Activated naive CD8-positive, alpha-beta T cell treated with anti-CD3 and anti-CD28 coated beads, Interleukin-2, amount 10 ng/mL, durations not matched to agents 7 days and 5 days (primary cell): ENCODE measurements at places on chromosomes 2 and 18. TPM values are rescaled to one million over a fixed set of nuclear protein-coding genes. Genes with fewer than 3 reads are reported as not detected.

The PLEK gene
- 28.8 TPM for total RNA-seq

The RHOB gene
- 12.7 TPM for total RNA-seq

The AQP4 gene
- not detected for total RNA-seq

The RAB6C gene
- total RNA-seq = not detected

The CAPG gene
- total RNA-seq = 279 TPM

The CHRND gene
- total RNA-seq = not detected

DNA sequence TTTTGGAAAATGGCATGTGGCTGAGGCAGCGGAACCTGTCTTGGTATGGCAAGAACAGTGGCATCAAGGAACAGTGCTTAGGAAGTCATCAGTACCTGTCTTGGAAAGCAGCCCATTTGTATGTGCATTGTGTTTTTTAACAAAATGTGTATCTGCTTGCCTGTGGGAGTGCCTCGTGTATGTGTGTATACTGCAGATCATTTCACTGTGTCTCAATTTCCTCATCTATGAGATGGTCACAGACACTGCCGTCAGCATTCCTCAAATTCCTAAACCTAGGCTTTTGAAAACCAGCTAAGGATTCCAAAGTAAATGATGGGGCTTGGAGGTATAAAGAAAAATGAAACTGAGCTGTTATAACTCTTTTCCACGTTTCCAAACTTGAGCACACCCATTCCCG, 441.3 kb downstream of the RND3 start:
- no peak for DNase-seq

DNA sequence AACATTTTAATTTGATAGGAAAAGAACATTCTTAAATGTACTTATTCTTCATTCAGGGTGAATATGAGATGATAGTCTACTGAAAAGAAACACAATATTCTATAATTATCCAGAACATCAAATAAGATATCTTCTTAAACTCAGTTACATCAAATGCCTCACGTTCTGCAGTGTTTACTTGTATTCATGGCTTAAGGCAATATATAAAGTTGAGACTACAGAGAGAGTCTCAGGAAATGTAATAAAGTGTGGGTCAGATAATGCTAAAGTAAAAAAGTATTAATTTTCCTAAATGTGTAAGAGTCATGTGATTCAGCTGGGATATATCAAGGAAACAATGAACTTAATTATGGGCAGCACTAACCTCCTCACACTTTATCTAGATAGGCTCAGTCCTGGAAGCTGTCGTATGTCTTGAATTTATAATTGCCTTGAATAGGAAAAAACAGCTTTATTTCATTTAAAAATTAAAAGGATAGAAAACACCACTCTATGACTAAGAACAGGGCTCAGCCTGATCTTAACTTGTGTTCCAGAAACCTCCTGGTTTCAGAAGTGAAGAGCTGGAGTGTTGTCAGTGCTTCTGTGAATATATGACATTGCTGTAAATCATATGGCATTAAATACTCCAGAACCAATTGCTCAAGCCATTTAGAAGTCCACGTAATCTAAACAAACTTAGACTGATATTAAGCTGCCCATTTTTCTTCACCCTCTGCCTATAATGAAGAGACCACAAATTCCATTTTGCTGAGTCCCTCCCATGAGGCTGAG, 240.2 kb downstream of the FSIP2 start:
- no peak for DNase-seq

GRCh38 chr2:72810165-72810564, 15.7 kb downstream of the EXOC6B start:
- DNase-seq = no peak

DNA sequence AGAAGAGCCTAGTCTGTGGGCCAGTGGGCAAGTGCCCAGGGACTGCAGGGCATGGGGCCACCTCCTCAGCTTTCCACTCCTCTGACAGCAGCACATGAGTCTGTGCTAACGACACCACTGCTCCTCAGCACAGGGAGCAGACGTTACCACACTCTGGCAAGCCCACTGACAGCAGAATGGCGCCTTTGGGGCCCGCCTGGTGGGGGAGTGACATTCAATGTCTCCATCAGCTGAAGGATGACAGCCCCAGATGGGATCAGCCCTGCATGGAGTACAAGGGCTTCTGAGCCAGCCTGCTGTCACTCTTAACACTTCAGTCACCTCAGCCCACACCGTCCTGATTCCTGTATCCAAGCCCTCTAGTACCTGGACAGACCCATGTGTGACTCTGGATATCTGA, 149.4 kb upstream of the SMAD2 start:
- DNase-seq = no peak

DNA sequence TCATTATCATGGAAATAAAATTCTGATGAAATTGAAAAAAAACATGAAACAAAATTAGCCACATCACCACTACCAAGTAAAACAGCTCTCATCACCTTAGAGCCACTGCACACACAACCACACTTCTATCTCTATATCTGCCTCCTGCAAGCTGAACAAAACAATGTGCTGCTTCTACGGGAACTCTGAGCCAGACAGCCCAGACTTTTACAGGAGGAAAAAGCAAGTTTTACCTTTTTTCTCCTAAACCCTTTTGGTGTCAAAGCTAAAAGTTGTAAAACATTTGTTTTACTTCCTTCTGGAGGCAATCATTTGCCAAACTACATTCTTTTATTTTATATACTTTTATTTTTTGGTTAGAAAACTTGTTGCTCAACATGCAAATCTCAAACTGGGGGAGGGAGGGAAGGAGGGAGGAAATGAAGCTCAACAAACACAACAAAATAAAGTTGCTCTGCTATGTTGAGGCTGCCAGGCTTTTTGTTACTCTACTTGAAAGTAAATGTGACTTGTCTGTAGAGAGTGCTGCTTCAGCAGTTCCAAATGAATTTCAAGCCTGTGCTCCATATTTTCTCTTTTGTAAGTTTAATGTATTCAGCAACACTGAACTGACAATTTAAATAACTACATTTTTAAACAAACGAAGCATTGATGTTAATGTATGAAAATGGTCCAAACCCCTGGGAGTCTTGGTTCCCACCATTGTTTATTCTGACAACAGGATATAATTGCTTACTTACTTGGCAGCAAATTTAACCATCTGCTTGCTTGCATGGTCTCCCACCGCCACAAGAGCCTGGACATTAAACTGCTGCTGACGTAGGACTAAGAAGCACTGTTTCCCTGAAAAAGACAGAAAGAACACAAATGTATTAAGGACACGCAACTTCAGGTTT, 24.5 kb downstream of the DARS1 start:
- DNase-seq = no peak

DNA sequence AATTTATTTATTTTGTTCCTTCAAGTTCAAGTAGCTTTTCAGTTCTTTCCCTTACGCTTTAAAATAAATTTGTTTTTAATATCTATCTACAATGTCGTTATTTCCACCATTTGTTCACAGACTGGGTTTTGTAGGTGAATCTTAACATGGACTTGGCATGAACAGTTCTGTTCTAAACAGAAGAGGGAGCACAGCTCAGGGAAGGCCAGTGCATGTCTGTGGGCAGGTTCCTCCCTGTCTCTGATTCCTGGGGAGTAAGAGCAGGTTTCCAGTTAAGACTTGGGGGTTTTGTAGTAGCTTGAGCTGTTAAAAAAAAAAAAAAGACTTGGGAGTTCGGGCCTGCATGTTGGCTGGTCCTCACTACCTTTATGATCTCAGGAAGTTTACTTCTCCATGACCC, 11.1 kb downstream of the TTL start:
- DNase-seq = no peak

- no peak for DNase-seq
Observed at GRCh38 chr2:198638577-198638976, 819.2 kb downstream of the SATB2 start.

DNA sequence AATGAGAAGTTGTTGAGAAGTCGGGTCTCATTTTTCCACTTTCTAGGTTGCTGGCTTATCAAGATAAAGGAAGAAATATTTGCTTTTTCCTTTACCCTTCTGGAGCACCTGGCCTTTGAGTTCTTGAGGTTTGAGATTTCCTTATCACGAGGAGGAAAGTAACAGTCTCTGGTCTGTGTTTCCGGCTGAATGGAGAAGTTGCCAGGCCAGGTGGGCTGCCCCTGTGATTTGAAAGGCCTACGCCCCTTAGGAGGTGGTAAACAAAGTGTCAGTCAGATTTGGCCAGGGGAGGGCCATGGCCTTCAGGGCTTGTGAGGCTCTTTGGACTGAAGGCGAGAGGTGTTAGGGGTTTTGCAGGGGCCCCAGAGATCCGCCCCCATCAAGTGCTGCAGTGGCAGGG, 156.7 kb upstream of the HAAO start:
- DNase-seq = no peak
